GM12878 (cell line): ENCODE measurements at places on chromosomes 3 and 15. TPM values are rescaled to one million over a fixed set of nuclear protein-coding genes. Genes with fewer than 3 reads are reported as not detected.

Gene TMEM207
- not detected in 2 replicates for polyA plus RNA-seq

Gene CTXND1
- polyA plus RNA-seq: not detected in 2 replicates

Gene OSTN
- 0.06 TPM in 1 of 2 replicates, not detected in the other for polyA plus RNA-seq

- H3K4me3 ChIP-seq: no peak overlapping the region
- H3K27ac ChIP-seq: no peak overlapping the region
- no peaks in the 10 kb centered on the region for H3K36me3 ChIP-seq
- no peak for DNase-seq
These were observed 308.9 kb downstream of the CTNNB1 start for GRCh38 chr3:41508063-41508696.

GRCh38 chr3:45412763-45413162, 24.4 kb downstream of the LARS2 start:
- H3K4me1 ChIP-seq: peaks cover 9% of the 10 kb centered on the region
- no peak overlapping the region for H3K4me3 ChIP-seq
- no peak overlapping the region for H3K27ac ChIP-seq
- peaks cover 3% of the 10 kb centered on the region; the same call in 1 of the 2 replicates for H3K36me3 ChIP-seq
- DNase-seq: no peak
- no peaks in the 10 kb centered on the region for H3K27me3 ChIP-seq

DNA sequence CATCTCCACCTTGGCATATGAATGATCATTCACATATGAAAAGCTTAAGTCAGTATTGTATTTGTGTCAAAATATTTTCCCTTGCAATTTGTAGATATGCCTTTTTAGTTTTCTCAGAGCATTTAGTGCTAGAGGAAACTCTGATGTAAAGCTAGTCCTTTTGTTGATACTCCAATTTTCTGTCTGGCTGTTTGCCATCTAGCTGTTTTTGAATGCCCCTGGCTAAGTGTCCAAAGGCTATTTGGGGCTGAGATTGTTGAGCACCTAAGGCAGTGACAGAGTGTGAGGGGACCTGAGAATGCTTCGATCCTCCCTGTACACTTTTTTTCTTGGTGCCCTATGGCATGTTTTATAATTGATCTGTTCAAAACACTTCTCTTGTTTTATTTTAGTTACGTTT, 3.1 kb downstream of the SLC51B start:
- no peak overlapping the region for H3K4me3 ChIP-seq
- H3K4me1 ChIP-seq: peaks cover 8% of the 10 kb centered on the region

DNA sequence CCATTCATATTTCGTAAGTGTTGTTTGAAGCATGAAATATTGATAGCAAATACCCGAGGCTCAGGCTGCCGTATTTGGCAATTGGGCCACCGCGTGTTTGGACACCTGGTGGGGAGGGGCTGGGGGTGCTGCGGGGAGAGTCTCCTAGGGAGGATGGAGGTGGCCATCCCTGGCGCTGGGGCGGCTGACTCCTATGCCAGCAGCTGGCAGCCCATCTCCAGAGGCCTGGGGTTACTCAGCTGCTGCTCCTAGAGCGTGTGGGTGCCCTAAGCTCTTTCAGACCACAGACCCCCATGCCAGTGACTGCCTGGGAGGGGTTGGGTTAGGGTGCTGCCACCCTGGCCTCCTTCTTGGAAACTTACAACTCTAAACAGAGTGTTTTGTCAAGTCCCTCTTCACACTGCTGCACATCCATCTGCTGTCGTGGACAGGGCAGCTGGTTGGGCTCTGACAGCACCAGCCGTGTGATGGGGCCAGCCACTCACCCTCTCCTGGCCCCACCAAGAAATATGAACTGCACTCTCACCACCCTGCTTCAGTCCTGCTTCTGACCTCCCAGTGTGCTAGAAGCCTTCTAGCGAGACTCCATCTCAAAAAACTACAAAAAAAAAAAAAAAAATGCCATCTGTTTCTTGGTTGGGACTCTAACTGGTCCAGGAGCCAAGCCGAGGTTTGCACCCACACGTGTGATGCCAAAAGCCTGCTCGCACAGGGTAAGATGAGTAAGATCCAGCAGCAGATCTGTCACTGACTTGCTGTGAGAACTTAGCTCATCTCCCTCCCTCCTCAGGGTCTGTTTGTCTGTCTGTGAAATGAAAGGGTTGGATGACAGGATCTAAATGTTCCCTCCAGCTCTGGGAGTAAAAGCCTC, 156.2 kb downstream of the MEGF11 start:
- H3K27ac ChIP-seq: no peak overlapping the region
- H3K36me3 ChIP-seq: no peaks in the 10 kb centered on the region
- H3K4me1 ChIP-seq: no peaks in the 10 kb centered on the region
